Right atrium auricular region (tissue), 2 donors: ENCODE measurements at places on chromosomes 13 and 19.

GRCh38 chr13:40470660-40471059 lies 195.8 kb downstream of the FOXO1 start:
- DNase-seq = peak; percentile 77
- H3K36me3 ChIP-seq = no peaks in the 10 kb centered on the region
- peak overlapping the region; percentile 82 for H3K27ac ChIP-seq
- no peaks in the 10 kb centered on the region for H3K4me1 ChIP-seq
- no peak overlapping the region for H3K4me3 ChIP-seq
- no peaks in the 10 kb centered on the region for H3K27me3 ChIP-seq

- no peak for DNase-seq
Measured at GRCh38 chr13:32429433-32429909, 1.5 kb upstream of the N4BP2L1 start.

DNA sequence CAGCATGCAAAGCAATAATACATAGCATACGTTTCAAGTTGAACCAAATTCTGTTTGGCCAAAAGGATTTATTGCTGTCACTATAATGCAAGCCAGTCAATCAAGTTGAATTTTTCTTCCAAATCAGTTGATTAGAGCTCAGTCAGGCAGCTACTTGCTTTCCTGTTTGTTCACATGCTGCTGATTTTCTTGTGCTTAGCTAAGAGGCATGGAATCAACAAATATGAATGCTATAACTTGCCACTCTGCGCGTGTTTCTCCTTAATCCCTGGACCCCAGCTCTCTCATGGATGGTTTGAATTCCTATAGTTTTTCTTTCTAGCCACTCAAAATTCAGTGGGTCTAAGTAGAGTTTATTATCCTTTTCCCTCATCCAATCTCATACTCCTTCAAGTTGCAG lies 311.3 kb downstream of the KLF5 start:
- no peak overlapping the region for H3K4me3 ChIP-seq
- no peaks in the 10 kb centered on the region for H3K36me3 ChIP-seq
- no peak for DNase-seq
- no peaks in the 10 kb centered on the region for H3K27me3 ChIP-seq

DNA sequence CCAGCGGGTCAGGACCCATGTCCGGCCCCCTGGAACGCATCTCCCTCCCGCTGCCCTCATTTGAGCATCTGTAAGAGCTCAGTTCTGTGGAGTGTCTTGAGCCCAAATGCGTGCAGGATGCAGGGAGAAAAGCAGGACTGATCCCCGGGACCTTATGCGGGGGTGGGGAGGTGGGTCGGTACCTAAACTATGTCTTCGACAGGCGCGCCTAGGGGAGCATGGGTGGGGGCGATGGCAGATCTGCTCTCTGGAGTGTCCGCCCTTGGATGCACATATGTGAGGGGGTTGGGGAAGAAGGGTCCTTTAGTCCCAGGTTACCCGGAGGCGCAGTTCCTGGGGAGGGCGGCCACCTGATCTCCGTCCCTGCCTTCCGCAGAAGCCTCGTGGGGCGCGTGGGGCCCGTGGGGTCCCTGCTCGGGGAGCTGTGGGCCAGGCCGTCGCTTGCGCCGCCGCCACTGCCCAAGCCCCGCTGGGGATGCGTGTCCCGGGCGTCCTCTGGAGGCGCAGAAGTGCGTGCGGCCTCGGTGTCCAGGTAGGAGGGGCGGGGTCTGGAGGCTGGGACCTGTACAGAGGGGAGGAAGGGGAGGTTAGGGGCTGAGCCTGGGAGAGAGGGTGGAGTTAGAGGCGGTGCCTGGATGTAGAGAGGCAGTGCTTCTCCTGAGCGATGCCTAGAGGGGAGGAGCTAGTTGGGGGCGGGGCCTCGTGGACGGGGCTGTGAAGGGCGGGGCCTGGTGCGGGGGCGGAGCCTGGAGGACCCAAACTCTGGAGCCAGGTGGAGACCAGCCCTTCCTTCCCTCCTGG lies 2.9 kb downstream of the CILP2 start:
- no peak for DNase-seq
- H3K4me1 ChIP-seq = no peaks in the 10 kb centered on the region
- no peak overlapping the region for H3K4me3 ChIP-seq
- H3K27ac ChIP-seq = no peak overlapping the region

GRCh38 chr13:46386392-46387063 lies 524 bp downstream of the RUBCNL start:
- DNase-seq = no peak
- peaks cover 10% of the 10 kb centered on the region for H3K4me1 ChIP-seq
- H3K36me3 ChIP-seq = no peaks in the 10 kb centered on the region
- H3K27ac ChIP-seq = no peak overlapping the region
- peaks cover 7% of the 10 kb centered on the region for H3K27me3 ChIP-seq

- H3K4me1 ChIP-seq = no peaks in the 10 kb centered on the region
- H3K27me3 ChIP-seq = no peaks in the 10 kb centered on the region
- no peak overlapping the region for H3K4me3 ChIP-seq
- H3K36me3 ChIP-seq = no peaks in the 10 kb centered on the region
- DNase-seq = peak; percentile 56
Measured at GRCh38 chr13:113883314-113883811, 19.5 kb upstream of the GAS6 start.

DNA sequence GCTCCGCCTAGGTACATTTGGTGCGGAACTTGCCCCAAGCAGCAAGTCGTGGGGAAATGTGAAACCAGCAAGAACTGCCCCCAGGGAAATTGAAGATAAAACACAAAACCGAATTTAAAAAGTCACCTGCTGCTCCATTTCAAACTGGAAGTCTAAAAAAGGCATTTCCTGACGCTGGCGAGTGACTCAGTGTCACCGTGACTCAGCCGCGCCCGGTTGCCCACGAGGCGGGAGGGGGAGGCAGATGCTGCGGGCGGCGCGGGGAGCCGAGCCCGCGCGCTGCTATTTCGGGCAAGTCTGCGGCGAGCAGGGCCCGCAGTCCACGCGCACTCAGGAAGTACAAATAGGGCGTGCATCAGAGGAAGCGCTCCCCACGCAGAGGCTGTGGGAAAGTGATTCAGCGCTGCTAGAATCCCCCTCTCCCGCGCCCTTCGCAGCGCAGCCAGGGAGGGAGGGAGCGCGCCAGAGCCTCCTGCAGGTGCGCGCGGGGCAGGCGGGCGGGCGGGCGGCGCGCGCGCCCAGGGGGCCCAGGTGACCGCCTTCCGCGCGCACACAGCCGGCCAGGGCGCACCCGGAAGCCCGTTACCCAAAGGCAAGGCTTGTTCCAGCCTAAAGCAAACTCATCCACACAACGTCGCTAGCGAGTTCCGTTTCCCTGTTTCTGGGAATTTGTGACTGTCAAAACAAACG lies 168.8 kb downstream of the COL4A1 start:
- no peaks in the 10 kb centered on the region for H3K4me1 ChIP-seq
- H3K36me3 ChIP-seq = no peaks in the 10 kb centered on the region
- H3K4me3 ChIP-seq = peak overlapping the region; percentile 56
- H3K27me3 ChIP-seq = no peaks in the 10 kb centered on the region
- H3K27ac ChIP-seq = peak overlapping the region; percentile 87

DNA sequence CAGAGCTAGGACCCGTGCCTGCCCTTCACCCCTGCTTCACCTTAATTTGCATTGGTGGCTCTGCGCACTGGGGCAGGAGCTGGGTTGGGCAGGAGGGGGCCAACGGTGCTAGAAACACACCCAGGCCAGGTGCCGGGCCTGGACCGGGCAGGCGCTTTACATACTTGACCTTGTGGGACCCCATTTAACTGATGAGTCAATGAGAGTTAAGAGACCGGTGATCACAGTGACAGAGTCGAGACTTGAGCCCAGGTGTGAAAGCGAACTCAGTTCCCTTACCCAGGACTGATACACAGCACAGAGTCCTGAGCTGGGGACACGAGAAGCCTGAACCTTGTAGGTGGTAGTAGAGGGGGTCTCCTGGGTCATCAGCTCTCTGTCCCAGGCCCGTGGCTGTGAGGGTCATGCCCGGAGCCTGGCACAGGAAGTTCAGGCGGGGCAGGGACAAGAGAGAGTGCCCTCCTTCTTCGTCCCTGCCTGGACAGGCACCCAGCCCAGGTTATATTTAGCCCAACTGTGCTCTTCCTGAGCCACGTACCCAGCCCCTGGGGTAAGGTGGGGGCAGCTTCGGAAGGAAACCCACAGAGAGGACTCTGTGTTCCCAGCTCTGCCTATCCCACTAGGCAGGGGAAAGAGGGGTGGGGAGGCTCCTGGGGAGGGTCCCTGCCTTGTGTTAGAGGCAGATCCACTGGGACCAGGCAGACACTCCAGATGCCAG lies 1.9 kb downstream of the PRX start:
- no peaks in the 10 kb centered on the region for H3K36me3 ChIP-seq
- H3K27ac ChIP-seq = peak overlapping the region; percentile 82
- peaks cover 49% of the 10 kb centered on the region for H3K4me1 ChIP-seq
- no peak for DNase-seq
- H3K27me3 ChIP-seq = no peaks in the 10 kb centered on the region

- no peaks in the 10 kb centered on the region for H3K27me3 ChIP-seq
- H3K27ac ChIP-seq = peak overlapping the region; percentile 68
- DNase-seq = no peak
- H3K4me1 ChIP-seq = peaks cover 28% of the 10 kb centered on the region
- peaks cover 4% of the 10 kb centered on the region for H3K36me3 ChIP-seq
Measured at GRCh38 chr19:12287958-12288500, 6.7 kb downstream of the ZNF44 start.

DNA sequence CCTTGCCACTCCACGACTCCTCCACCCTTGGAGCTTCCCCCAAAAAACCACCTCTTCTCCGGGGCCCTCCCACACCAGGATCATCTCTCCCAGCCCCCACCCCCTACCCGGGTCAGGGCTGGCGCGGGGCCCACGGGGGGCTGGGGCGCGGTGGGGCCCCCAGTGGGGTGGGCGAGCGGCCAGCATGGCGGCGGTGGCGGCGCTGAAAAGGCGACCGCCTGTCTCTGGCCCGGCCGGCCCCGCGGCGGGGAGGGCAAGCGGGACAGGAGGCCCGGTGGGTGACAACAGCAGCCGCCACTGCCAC lies 850 bp downstream of the DYRK1B start:
- H3K4me1 ChIP-seq = peaks cover 18% of the 10 kb centered on the region
- H3K27me3 ChIP-seq = no peaks in the 10 kb centered on the region
- H3K36me3 ChIP-seq = peaks cover 60% of the 10 kb centered on the region
- H3K4me3 ChIP-seq = peak overlapping the region; percentile 97
- H3K27ac ChIP-seq = peak overlapping the region; percentile 83
- DNase-seq = no peak

GRCh38 chr13:112685896-112686295 lies 3.9 kb upstream of the ATP11A start:
- no peak overlapping the region for H3K27ac ChIP-seq
- H3K4me3 ChIP-seq = no peak overlapping the region
- peak; percentile 34 for DNase-seq

GRCh38 chr19:50380751-50381151 lies 3.4 kb upstream of the POLD1 start:
- H3K36me3 ChIP-seq = peaks cover 53% of the 10 kb centered on the region
- H3K27me3 ChIP-seq = no peaks in the 10 kb centered on the region
- no peak overlapping the region for H3K27ac ChIP-seq
- no peak for DNase-seq
- no peaks in the 10 kb centered on the region for H3K4me1 ChIP-seq
- no peak overlapping the region for H3K4me3 ChIP-seq

GRCh38 chr13:95411428-95412040 lies 110.3 kb upstream of the ABCC4 start:
- no peaks in the 10 kb centered on the region for H3K36me3 ChIP-seq
- no peak for DNase-seq
- H3K27me3 ChIP-seq = no peaks in the 10 kb centered on the region

GRCh38 chr19:50677636-50678035 lies 28.4 kb downstream of the C19orf81 start:
- H3K27ac ChIP-seq = no peak overlapping the region
- H3K4me3 ChIP-seq = no peak overlapping the region
- DNase-seq = no peak
- no peaks in the 10 kb centered on the region for H3K4me1 ChIP-seq
- H3K36me3 ChIP-seq = no peaks in the 10 kb centered on the region
- H3K27me3 ChIP-seq = no peaks in the 10 kb centered on the region
